ENCODE measurements at places on chromosomes 11 and 22.
A peak's percentile ranks its signal among the peaks of the same experiment; 100 is the strongest.

GRCh38 chr11:105229761-105230160 lies 90.2 kb upstream of the CARD18 start:
- no peak for DNase-seq

GRCh38 chr11:119641983-119642745 lies 86.8 kb downstream of the NECTIN1 start:
- DNase-seq: no peak

- DNase-seq: no peak
These were observed 18.8 kb upstream of the OR5B21 start for GRCh38 chr11:58526721-58527120.

- no peak for DNase-seq
These were observed 1.8 kb downstream of the TPST2 start for GRCh38 chr22:26587991-26588613.

DNA sequence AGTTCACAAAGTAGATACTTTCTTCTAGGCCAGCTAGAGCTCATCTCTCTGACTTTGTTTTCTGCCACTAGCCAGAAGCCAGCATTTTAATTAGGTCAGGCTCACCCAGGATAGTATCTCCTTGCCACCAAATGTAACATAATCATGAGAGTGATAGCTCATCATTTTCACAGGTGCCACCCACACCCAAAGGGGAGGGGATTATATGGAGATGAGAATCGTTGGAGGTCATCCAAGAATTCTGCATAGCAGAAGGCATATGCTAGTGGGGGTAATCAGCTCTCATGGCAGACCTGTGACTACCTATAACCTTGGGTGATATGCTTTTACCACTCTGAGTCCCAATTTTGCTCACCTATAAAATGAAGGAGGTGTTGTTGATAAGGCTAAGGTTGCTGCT lies 523.0 kb downstream of the METTL15 start:
- DNase-seq: no peak

DNA sequence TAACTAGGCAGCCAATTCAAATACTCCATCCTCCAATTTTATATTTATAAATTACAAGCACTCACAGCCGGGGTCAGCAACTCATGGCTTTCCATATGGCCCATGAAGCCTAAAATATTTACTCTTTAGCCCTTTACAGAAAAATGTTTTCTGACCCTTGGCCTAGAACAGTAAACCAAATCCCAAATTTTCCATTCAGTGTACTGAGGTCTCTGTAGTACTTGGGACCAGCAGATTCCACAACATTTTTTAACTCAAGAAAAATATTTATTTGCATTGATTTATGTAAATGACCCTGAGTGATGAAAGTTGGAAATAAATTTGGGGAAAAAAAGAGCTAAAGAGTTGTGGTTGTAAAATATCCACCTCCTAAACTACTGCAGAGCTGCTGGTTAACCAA lies 82.6 kb downstream of the SLC1A2 start:
- no peak for DNase-seq

DNA sequence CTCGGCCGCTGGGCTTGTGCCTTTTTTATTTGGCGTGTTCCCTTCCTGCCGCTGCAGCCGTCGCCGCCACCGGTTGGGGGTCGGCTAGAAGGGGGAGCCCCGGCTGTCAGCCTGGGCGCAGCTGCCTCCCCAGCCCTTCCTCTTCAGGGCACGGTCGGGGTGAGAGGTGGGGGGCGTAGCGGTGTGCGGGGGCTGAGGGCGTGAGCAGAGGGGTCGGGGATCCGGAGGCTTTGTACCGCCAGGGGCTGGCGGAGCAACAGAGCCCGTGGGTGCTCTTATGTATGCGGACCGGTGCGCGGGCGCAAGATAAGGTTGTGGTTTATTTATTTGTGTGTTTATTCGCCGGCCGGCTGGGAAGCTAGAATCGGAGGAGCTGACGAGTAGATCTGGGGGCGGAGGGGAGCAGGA lies 477 bp downstream of the ZBTB16 start:
- DNase-seq: peak; percentile 19

GRCh38 chr11:134384406-134384805 lies 27.6 kb downstream of the B3GAT1 start:
- no peak for DNase-seq

GRCh38 chr11:74936087-74936486 lies 12.8 kb downstream of the XRRA1 start:
- no peak for DNase-seq

DNA sequence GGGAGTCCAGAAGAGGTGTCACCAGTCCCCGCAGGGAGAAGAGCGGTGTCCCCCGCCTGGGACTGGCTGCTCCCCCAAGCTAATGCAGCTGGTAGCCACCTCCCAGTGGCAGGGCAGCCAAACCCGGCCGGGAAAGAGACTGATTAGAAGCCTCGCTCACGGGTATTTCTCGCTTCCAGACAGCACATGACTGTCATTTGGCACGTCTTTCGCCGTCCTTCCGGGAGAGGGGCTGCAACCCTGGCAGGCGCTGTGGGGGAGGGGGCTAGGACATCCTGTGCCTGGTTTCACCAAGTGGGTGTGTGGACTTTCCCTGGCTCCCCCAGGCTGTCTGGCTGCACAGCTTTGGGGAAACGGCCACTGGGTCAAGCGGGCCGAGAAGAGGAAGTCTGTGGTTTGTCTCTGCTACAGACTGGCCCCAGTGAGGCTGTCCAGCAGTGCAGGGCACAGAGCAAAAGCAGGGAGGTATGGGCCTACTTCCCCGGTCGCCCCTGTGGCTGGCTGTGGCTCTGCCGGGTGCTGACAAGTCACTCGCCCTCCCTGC lies 3.8 kb downstream of the CD81 start:
- peak; percentile 59 for DNase-seq

DNA sequence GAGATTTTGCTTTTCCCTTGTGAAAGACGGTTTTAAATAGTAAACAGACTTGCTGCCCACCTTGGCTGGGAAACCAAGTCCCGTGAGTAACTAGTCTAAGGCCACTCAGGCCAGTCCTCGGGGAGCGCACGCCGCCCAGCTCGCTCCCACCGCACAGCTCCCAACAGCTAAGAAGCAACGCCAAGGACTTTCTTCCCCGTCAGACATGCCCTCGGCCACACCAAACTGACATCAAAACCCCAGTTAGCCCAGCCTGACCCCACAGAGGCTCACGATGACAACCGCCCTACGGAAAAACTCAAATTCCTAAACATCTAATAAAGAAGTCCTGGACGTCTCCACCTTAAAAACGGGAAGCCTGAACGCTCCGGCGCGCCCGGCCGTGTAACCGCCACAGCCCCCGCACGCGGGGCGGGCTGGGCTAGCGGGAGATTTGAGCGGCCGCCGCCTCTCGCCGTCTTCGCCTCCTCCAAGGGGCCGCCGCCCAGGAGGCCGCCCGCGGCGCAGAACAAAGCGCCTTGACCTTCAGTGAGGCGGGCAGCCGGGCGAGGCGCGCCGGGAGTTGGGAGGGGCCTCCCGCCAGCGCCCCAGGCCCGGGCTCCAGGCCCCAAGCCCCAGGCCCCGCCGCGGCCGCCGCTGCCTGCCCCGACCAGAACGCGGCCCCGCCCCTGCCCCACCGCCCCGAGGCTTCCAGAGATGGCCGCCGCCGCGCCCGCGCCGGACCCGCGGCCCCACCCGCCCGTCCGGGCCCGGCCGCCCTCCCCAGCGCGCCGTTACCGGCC lies 486 bp downstream of the NAP1L4 start:
- no peak for DNase-seq

DNA sequence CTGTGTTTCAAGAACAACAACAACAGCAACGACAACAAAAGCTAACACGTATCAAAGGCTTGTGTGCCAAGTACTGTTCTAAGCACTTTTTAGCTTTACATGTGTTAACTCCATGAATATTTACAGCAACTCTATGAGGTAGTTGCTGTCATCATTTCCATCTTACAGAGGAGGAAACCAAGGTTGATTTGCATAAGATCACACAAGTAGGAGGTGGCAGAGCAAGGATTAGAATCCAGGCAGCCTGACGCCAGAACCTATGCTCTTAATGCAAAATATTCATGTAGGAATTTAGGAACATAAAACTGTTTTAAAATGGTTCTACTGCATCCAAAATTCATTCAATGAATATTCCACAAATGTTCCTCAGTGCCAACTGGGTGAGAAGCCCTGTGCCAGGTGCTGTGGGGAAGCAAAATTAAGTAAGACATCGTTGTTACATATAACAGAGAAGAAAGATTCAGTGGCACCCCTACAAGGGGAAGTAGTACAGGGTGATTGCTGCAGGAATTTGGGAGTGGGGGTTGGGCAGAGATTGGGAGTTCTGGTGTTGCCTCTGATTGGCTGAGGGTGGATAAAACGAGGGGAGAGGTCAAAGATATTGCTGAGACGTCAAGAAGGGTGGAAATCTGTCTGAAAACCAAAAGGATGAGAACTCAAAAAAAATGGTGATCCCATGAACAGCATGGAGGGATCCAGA lies 86.1 kb upstream of the ARHGAP20 start:
- no peak for DNase-seq

DNA sequence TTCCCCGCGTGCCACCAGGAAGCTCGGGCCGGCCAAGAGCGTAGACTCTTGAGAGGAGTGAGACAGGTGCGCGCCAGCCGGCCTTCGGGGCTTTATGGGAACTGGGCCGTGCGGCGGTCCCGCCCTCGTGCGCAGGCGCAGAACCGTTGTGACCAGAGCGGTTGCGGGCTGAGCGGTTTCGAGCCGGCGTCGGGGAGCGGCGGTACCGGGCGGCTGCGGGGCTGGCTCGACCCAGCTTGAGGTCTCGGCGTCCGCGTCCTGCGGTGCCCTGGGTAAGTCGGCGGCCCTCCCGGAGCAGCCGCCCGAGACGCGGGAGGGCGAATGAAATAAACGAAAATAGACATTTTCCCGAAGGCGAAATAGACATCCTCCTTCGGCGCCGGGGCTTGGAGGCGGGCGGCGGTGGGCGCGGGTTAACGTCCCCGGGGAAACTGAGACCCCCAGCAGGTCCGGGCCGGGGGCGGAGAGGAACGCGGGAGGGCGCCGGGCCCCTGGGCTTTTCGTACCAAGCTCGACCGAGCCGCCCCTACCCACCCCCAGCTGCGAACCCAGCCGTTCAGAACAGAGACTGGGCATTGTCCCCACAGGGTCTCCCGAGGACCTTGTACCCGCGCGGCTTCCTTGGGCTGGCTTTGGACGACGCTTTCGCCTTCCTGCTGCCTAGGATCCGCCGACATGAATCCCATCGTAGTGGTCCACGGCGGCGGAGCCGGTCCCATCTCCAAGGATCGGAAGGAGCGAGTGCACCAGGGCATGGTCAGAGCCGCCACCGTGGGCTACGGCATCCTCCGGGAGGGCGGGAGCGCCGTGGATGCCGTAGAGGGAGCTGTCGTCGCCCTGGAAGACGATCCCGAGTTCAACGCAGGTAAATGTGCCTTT lies at the start of gene ASRGL1:
TSS of gene ASRGL1 (plus strand) at position 146 of the 879 bp plus-strand sequence. CDS start at position 676, 530 bp downstream.
- peak; percentile 79 for DNase-seq

DNA sequence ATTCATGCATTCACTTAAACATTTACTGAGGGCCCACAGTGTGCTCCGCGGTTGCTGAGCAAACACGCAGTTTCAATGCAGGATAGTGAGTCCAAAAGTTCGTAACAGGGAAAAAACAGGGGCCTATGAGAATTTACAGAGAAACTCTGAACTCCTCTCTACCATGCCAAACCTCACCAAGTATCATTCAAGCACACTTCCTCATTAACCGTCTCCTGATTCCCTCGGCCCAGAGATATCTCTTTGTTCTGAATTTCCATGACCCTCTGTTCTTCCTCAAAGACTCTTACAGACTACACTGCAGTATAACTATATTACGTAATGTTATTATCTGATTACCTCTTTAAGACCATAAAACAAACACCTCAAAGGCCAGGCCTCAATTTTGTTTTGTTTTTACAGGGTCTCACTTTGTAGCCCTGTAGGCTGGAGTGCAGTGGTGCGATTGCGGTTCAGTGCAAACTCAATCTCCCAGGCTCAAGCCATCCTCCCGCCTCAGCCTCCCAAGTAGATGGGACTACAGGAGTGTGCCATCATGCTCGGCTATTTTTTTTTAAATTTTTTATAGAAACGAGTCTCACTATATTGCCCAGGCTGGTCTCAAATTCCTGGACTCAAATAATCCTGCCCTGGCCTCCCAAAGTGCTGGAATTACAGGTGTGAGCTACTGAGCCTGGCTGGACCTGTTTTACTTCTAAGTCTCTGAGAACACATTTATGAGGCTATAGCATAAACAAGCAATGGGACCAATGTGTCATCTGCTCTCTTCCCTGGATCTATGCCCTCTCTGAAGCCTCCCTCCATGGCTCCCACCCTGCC lies 3.6 kb downstream of the HPS4 start:
- no peak for DNase-seq

DNA sequence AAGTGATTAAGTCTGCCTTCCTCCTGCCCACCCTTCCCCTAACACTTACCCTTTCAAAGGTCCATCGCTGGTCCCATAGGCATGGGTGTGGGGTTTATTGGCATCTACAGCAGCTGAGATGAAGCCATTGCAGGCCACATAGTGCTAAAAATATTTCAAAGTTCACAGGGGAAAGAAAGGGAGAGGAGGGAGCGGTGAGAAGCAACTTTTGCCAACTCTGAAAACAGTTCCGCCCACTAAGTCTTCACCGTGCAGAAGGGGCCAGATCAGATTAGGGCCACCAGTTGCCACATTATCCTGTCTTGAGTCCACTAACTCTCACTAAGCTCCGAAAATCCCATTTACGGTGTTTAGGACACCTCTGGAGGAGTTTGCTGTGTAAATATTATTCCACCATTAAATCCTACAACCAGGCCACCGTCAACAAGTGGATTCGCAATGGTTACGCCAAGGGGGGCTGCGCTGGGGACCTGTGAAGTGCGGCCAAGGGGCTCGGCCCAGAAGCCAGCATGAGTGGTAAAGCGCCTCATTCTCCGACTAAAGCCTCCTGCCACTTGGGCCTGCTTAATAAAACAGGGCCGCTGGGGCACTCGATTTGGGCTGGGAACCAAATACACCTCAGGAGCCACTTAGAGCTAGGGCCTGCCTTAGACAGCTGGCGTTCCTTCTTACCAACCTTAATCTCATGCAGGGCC lies 534.9 kb downstream of the MIAT start:
- DNase-seq: no peak

- DNase-seq: peak; percentile 27
These were observed 90.3 kb upstream of the MTMR2 start for GRCh38 chr11:96014217-96014616.

- no peak for DNase-seq
These were observed 34.7 kb downstream of the MMP20 start for GRCh38 chr11:102590276-102591049.

DNA sequence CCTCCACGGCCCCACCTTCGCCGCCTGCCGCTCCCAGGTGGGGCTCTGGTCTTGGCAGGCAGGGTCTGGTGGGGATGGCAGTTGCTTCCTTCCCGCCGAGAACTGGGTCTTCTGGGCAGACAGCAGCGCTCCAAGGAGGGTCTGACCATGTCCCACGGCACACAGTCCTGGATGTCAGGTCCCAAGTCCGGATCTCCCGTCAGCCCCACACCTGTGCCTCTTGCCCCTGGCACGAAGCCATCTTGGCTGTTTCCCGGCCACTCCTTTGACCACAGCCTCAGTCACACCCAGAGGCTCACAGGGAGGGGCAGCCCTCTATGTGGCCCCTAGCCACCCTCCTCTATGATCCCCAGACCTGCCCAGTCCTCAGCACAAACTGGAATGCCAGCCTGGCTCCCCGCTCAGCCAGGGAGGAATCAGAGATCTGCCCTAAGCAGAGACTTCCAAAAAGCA lies 14.3 kb downstream of the MUC5B start:
- no peak for DNase-seq

Data from CD4-positive, alpha-beta T cell treated with Interferon gamma for 1 hour (primary cell).